ENCODE measurements at places on chromosomes 16 and 17. TPM values are rescaled to one million over a fixed set of nuclear protein-coding genes. Genes with fewer than 3 reads are reported as not detected.

GRCh38 chr17:732067-732901 is at the start of gene TLCD3A:
Gene TLCD3A, plus strand, starts transcription at chr17:732596. Its CDS starts 52 bp downstream, at chr17:732648.
- peak; percentile 35 for DNase-seq

GRCh38 chr16:67283826-67284555 is 4.7 kb downstream of the PLEKHG4 start:
- DNase-seq: no peak

DNA sequence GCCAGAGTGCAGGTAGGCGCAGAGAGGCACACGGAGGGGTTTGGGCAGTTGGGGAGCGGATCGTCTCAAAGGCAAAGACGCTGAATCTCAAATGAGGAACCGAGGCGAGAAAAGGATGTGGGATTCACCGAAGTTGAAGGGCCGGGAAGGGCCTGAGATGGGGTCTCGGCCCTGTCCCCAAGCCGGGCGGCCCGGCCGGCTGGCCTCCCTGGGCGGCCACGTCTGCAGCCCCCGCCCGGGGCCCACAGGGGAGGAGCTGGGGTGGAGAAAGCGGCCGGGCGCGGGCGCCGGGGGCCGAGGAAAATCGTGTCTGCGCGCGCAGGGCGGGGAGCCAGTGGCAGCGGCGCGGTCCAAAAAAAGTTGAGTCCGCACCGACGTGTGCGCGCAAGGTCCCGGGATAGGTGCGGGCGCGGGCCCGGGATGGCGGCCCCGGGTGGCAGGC is 458 bp downstream of the SLC12A4 start:
- peak; percentile 26 for DNase-seq

DNA sequence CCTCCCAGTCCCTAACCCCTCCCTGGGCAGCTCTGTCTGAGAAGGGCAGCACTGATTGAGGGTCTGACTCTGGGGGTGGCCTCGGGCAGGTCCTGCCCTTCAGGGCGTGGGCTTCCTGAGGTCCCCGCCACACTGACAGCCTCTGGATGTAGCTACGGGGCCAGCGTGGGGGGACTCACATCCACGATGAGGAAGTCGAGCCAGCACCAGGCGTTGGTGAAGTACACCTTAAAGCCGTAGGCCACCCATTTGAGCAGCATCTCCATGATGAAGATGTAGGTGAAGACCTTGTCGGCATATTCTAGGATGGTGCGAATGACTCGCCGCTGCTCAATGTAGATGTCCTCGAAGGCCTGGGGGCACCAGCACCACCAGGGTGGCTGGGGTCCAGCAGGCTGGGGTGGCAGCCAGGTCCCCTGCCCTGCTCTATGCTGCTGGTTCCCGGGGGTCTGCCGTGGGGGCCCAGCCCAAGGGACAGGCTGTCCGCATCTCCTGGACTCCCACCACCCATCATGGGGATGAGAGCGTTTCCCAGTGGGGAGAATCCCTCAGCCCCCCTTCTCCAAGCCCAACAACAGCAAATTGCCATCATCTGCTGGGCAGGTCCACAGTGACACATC is 15.7 kb upstream of the CD79B start:
- DNase-seq: no peak

- peak; percentile 45 for DNase-seq
Observed at GRCh38 chr17:75876938-75877751, 1.2 kb downstream of the TRIM47 start.

Gene KRTAP1-5
- total RNA-seq: not detected

GRCh38 chr16:83147244-83147643 is 520.5 kb downstream of the CDH13 start:
- DNase-seq: no peak

All from CD8-positive, alpha-beta T cell (primary cell).